SK-N-SH (cell line): ENCODE measurements at places on chromosomes 7 and 10.

DNA sequence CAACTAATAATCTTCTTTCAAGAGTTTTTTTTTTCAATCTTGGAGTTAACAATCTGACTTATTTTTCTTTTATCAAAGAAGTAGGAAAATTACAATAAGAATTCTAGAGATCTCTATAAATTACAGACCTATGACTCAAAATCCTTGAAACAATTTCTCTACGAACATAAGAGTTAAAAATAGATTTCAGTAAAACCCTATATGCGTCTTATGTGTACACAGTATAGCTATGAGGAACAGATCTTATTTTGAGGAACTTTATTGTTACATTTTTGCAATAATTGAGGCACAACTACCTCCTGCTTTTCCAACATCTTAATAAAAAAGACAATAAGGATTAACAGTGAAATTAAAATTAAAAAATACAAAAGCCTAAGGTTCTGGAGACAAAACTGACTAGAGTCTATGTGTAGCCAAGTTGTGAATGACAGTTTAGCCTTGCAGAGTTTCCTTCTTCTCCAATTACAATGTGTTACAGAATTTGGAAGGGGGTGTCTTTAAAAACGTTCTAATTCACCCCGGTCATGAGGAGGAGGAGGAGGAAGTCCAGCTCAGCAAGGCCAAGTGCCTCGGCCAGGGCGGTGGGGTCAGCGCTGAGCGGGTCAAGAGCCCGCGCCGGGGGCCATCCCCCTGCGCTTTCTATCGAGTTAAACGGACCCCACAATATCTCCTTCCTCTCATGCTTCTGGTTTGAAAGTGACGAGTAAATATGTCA is 40.5 kb downstream of the AMZ1 start:
- DNase-seq: no peak

GRCh38 chr10:108956149-108956548 is 967.2 kb downstream of the XPNPEP1 start:
- DNase-seq: no peak

DNA sequence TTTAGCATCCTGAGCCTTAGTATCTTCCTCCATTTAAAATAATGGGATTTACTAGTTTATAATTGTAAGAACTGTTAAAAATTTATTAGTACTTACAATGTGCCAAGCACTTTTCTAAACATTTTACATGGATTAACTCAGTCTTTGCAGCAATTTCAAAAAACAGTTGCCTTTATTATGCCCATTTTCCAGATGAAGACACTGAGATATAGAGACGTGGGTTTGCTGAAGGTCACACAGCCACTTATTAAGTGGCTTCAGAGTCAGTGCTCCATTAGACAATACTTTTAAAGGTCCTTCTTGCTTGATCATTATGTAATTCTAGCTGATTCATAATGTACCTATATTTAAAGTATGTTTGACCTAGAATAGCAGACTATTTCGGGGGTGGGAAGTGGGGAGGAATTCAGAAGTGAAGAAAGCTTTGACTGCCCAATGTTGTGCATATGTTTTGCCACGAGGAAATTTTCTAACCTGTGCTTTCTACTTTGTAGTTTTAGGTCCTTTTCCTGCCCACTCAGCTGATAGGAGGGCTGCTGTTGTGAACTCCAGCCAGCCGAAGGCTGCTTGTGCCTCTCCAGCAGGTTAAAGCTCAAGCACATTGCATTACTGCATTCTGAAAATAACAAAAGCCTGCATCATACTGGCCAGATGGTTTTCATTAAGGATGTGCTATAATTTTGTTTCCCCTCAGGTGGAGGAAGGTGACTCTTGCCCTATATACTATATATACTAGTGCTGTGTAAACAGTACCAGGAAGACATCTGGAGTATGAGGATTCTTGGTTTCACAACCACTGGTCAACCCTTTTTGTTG is 4.3 kb downstream of the PLEKHA8 start:
- peak; percentile 54 for DNase-seq

- no peak for DNase-seq
Measured at GRCh38 chr7:155477476-155477875, 19.5 kb downstream of the EN2 start.

GRCh38 chr10:95353123-95353522 is 62.3 kb upstream of the PDLIM1 start:
- DNase-seq: no peak

GRCh38 chr7:66950311-66950710 is 29.3 kb downstream of the TMEM248 start:
- no peak for DNase-seq

DNA sequence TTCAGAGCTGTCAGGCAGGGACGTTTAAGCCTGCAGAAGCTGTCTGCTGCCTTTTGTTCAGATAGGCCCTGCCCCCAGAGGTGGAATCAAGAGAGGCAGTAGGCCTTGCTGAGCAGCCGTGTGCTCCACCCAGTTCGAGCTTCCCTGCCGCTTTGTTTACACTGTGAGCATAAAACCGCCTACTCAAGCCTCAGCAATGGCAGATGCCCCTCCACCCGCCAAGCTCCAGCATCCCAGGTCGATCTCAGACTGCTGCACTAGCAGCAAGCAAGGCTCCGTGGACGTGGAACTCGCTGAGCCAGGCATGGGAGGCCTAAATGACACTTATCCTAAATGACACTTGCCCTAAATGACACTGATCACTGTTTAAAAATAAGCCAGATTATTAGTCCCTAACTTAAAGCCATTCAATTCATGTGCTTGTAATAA is 6.8 kb upstream of the ASB15 start:
- DNase-seq: no peak

DNA sequence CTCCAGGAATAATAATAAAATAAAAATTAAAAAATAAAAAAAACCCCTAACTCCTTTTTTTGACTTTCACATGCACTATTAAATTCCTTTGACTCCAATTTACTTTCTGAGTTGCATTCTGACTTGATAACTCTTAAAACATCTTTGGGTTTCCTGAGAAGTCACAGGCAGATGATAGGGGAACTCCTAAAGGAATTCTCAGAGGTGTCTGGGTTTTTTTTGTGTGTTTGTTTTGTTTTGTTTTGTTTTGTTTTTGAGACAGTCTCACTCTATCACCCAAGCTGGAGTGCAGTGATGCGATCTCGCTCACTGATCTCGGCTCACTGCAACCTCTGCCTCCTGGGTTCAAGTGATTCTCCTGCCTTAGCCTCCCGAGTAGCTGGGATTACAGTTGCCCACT is 52.7 kb upstream of the APBB1IP start:
- DNase-seq: no peak

DNA sequence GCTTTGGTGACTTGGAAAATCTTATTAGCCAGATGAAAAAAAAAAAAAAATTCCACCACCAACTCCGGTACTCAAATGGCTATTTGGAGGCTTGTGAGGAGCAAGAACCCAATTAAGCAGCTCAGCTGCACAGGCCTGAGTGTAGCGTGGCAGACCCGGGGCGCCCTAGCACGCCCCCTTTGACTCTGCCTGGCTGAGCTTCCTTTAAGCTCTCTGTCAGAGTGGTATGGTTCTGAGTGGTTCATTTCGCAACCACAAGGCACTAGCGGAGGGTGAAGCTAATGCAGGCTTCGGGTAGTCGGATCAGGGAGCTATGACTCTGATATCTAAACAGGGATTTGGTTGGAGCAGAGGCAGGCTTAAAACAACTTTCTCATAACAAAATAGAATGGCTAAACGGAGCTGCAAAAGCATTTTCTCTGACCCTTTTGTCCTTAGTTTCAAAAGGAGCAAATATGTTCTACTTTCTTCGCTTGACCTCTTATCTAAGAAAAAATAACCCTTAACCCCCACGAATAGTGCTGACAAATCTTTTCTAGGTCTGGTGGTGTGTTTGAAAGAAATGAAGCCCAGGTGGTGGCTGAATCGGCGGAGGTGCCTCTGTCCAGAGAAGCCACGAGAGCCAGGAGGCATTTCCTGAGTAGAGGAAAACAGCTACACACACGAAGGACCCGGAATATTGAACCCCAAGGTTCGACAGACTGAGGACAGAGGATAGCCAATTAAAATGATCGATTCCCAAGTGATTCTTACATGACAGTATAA is 285.4 kb upstream of the GLI3 start:
- DNase-seq: no peak

GRCh38 chr7:12303062-12303461 is 92.0 kb downstream of the TMEM106B start:
- no peak for DNase-seq

DNA sequence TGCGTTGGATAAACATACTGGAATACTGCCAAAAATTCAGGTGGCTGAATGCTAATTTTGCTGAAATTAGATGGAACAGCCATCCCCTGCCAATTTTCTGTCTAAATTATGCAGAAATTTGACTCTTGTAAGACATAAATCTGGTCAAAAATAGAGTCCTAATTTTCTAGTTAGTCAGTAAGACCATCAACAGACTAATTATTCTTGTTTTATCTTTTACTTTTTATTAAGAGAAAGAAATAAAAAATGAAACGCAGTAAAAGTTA is 110.3 kb upstream of the GATA3 start:
- DNase-seq: no peak

GRCh38 chr10:56622335-56622973 is 261.4 kb upstream of the ZWINT start:
- no peak for DNase-seq

DNA sequence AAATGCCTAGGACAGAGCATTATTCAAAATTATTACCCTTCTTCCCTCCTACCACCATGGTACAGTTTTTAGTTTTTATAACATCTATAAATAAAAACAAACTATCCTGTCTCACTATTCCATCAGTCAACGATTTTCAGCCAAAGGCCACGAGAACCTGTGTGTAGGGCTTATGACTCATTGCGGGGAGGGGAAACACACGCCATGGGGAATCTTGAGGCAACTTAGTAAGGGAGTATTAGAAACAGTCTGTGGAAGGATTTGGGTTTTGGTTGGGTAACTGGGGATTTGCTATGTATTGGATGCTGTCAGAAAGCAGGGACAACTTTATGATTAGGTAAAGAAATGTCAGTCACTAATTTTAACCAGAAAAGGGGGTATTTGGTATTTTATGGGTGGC is 14.7 kb downstream of the GPR141 start:
- no peak for DNase-seq

- DNase-seq: no peak
Measured at GRCh38 chr10:130226012-130226411, 89.8 kb downstream of the GLRX3 start.

- DNase-seq: peak; percentile 55
Measured at GRCh38 chr10:34677591-34677990, 137.5 kb downstream of the PARD3 start.

- no peak for DNase-seq
Measured at GRCh38 chr10:114654822-114655575, 3.1 kb downstream of the ABLIM1 start.

GRCh38 chr10:25175527-25176420 is 973 bp downstream of the GPR158 start:
- peak; percentile 55 for DNase-seq

DNA sequence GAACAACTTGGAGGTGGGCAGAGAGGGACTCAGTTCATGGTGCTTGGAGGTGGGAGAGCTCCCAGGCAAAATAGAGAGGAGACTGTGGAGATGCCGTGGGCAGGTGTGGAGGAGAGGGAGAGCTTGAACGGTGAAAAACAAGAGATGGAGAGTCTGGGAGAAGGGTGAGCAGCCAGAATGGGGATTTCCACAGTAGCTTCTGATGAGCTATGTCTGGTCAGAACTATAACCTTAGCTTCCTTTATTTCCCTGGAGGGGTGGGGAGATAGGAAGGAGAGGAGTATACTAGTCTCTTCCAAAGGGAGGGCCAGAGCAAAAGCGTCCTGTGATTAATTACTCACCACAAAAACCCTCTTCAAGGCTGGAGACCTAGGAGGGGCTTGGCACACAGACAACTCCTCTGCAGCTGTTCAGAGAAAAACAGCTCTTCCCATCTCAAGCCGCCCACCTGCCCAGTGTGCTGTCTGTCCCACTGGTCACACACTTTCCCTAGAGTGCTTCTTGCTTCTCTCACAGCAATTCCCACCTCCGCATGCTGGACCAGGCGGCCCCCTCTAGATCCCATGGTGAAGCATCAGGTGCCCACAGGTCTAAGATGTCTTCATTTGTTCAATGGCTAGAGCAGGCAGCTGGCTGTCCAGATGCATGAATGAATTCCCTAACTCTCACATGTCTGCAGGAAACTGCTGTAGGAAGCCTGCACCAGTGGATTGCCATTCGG is 41.9 kb downstream of the TAS2R41 start:
- DNase-seq: no peak

- no peak for DNase-seq
Measured at GRCh38 chr10:68992636-68993440, 4.2 kb downstream of the KIFBP start.

GRCh38 chr7:98722402-98722801 is 105.3 kb downstream of the NPTX2 start:
- DNase-seq: no peak

DNA sequence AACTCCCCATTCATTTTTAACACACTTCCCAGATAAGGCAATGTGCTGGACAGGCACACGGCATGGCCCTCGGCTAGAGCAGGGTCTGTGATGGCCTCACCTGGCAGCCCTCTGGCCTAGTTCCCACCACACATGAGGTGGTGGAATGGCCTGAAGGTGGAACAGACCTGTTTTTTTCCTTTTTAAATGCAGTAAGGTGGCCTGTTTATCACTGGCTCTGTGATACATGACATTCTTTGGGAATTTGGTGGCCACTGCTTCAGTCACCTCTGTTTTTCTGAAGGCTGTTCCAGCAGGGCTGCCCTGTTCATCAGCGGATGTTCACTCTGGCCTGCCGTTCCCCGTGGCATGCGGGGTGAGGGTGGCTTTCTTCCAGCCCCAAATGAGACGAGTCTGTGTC is 36.6 kb downstream of the SHH start:
- DNase-seq: no peak

- DNase-seq: peak; percentile 27
Measured at GRCh38 chr10:79386637-79387465, 39.6 kb downstream of the PPIF start.

DNA sequence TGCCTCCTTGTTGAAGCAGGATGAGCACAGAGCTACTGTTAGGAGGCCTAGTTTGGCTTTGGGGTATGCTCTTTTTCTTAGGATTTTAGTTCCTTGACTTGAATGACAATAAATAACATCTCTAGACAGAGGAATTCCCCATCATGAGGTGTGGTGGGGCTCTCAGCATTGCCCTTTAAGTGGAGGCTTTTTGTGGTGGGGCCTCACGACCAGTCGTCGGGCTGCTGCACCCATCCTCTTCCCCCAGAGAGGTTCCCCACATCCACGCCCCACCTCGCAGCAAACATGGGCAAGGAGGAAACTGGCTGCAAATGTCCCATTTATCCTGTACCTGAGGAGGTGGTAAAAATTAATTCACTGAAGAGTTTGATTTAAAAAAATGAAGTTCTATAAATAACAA is 36.1 kb upstream of the TARP start:
- DNase-seq: no peak

GRCh38 chr10:6314620-6315205 is 112.0 kb downstream of the PFKFB3 start:
- no peak for DNase-seq

- DNase-seq: no peak
Measured at GRCh38 chr7:2062648-2063047, 170.1 kb downstream of the MAD1L1 start.

DNA sequence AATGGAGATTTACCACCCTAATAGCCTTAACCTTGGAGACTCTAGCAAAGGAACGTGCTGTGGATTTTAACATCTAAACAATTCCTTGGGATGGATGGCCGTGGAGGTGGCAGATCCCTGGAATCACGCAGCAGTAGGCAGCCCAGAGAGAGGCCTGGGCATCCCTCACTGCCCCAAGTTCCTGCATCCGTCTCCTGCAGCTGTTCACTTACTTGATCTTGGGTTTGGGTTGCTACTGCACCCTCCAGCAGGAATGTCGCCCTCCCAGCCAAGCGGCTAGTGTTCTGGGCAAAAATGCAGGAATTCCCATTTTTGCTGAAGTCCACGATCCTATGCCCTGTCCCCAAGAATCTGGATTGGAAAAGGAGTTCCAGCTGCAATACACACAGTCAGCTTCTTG is 166.7 kb upstream of the SH2B2 start:
- DNase-seq: no peak
